ENCODE measurements at places on chromosomes 16 and 17. TPM values are rescaled to one million over a fixed set of nuclear protein-coding genes. Genes with fewer than 3 reads are reported as not detected.

HASPIN gene
- total RNA-seq: 20.3 TPM

DPH1 gene
- 41.9 TPM for total RNA-seq

SCGB1C2 gene
- total RNA-seq: not detected

DNA sequence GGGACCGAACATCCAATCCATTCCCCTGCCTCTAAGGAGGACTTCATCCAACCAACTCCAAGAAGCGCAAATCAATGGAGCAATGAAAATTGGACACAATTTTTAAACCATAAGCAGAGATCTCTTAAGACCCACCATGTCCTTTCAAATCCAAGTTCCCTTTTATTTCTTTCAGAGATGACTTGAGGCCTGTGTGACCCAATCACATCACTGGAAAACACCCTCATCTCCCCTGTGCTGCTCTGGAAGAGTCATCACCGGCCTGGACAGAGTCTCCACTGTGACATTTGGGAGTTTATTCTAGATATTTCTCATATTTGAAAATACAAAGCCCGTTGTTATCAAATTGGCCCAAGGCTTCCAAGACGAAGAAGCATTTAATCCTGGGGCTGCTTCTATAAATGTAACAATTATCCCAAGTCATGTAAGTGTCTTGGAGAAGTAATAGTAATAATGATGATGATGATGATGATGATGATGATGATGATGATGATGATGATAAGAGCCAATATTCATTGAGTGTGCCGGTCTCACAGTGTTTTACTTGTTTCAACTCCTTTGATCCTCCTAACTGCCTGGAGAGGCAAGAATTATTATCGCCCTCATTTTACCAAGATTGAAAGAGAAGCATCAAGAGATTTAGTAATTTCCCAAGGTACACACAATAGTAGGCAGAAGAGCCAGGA, 72.1 kb downstream of the COPRS start:
- no peak for DNase-seq

- no peak for DNase-seq
Measured at GRCh38 chr16:3951861-3952736, 71.6 kb upstream of the CREBBP start.

- DNase-seq: no peak
Measured at GRCh38 chr17:66583112-66583748, 251.7 kb upstream of the CACNG5 start.

Data from Karpas-422 (cell line).